NCI-H1092 (cell line): ENCODE measurements at places on chromosomes 5 and 9.

- DNase-seq: no peak
These were observed 57.7 kb downstream of the ENC1 start for GRCh38 chr5:74582853-74583252.

- peak; percentile 81 for DNase-seq
These were observed 4.8 kb upstream of the SARDH start for GRCh38 chr9:133742849-133743444.

DNA sequence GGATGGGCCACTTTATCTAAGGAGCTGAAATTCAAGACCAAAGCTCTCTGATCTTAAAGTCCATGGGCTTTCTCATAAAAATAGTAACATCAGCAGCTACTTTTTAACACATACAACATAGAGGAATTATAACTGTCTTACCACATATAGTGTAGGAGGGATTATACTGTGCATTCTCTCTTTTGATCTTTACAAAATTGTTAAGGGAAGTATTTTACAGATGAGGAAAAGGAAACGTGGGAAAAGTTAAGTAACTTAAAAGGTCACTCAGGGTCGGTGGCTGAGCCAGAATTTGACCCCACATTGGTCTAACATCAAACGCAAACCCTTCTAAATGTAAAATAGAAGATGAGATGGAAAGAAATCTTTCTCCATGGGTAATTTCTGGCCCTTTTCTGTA, 38.4 kb downstream of the ZNF608 start:
- no peak for DNase-seq

DNA sequence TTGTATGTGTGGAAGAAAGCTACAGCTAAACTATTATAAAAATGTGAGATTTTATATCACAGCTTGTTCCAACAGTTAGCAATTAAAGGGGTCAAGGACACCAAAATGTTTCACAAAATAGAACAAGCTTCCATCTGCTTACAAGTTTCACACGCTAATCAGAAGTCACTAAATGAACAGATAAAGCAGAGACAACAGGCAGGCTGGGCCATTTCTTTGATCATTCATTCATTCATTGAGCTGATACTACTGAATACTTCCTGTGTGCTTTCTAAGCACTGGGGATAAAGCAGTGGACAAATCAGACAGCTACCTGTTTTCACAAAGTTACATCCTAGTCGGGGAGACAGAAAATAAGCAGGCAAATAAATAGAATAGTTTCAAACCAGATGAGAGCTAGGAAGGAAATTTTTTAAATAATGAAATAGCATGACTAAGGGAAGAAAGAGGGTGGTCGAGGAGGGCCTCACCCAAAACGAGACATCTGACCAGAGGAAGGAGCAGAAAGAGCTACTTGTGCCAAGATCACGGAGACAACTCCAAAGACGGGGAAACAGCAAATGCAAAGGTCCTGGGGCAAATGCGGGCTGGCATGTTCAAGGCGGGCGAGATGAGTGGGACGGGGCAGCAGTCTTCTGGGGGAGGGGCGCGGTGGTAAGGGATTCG, 1.2 kb downstream of the MAPK9 start:
- DNase-seq: no peak

DNA sequence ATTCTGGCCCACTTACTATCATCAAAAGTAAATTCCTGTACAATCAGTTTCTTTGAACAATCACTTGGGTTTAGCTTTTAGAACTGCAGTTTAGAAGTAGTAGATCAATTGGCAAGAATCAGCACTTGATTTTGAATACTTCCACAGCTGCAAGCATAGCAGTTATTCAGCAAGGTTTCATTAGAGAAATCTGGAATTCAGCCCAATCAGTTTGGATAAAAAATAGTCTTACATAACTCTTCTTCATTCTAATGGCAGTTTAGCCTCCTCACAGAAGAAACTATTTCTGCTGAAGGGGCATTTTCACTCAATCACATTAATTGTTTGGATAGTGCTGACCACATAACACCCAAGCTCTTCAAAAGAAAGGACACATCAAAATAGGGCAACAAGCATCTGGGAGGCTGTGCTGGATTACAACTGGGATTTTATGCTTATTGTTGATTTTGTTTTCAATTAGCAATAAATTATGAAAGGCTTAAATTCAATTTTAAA, 336.2 kb upstream of the PDE4D start:
- DNase-seq: no peak

DNA sequence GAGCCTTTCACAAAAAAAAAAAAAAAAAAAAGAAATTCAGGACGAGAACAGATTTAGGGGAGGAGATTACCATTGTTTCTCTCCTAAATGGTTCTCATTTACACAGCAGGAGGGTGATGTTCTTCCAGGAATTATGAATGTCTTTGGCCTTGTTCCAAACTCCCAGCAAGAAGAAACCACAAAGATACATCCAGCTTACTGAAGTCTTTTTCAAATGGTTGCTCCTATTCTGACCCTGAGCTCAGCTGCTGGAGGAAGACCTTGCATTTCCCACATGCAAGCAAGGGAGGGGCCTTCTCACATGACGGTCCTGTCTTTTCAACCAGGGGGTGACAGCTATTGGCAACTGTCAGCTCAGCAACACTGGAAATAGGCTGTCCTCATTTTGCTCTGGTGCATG, 203.0 kb upstream of the VLDLR start:
- DNase-seq: peak; percentile 15

GRCh38 chr9:90802386-90802985, 867 bp downstream of the SYK start:
- no peak for DNase-seq

GRCh38 chr5:119332208-119332607, 23.6 kb upstream of the TNFAIP8 start:
- DNase-seq: no peak

GRCh38 chr9:91282292-91282691, 79.4 kb downstream of the AUH start:
- DNase-seq: no peak

DNA sequence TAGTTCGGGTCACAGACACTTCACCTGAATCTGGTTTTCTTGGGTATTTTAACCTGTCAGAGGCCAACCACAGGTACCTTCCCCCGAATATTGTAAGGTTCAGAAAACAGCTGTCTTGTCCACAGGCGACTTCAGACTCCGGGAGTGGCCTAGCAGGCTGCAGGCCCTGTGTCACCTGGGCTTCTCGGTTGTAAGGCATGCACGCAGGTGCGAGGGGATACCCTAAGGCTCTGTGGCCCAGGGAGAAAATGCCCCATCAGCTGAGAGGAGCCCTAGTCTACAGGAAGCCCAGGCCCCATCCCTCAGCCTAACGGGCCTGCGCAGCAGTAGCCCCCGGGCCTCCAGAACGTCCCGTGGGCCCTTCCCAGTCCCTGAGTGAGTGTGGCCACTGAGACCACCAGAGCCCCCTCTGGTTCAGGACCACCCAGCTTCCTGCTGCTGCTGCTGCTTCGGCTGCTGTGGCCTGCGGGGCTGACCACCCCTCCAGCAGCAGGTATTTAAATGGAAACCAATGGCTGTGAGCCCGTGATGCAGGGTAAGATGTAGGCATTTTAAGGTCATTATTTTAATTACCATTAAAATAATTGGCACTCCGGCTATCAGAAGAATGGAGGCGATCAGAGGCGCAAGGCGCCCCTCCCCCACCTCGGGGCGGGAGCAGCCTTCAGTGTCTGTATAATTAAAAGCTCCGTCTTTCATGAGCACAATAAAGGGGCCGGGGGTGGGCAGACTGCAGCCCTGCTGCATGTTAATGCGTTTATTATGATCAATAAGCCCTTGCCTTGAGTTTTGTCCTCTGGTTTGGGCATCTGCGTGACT, 65.4 kb downstream of the PSMB7 start:
- no peak for DNase-seq

DNA sequence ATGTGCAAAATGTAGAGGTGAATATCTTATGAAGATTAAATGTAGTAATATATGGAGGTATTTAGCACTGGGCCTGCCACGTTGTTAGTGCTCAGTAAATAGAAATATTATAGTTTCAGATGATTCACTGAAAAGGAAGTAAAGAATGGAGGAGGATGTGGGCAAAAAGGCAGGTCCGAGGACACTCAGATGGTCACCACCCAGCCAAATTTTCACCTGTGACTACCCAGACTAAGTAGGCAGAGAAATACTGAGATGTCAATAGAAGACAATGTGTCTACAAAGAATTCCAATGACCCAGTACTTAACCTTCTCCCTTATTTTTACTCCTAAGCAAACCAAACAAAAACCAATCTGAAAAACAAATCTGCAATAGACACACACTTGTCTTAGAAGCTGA, 70.3 kb upstream of the ATP10B start:
- DNase-seq: no peak

GRCh38 chr5:116442095-116442534, 132.5 kb downstream of the SEMA6A start:
- peak; percentile 39 for DNase-seq

GRCh38 chr5:138275379-138275782, 960 bp upstream of the GFRA3 start:
- peak; percentile 3 for DNase-seq

GRCh38 chr5:520196-520849, 3.9 kb downstream of the SLC9A3 start:
- DNase-seq: no peak

- no peak for DNase-seq
These were observed 12.1 kb downstream of the MAN2A1 start for GRCh38 chr5:109701792-109702191.

DNA sequence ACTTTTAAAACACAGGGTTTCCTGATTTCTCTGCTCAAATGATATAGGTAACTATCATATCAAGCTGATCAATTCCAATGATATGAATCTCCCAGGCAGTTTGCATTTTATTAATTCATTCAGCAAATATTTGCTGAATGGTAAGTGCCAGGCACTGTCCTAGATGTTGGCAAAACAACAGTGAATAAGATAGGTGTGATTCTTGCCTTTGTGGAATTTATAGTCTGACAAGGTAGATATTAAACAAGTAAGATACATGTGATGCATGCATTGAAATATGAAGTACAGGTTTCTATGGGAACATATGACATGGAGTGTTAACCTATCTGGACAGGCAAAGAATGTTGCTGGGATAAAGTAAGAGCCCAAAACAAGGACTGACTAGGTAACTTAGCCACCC, 231.8 kb upstream of the DAB2 start:
- no peak for DNase-seq

- no peak for DNase-seq
These were observed 289.7 kb downstream of the FBXL7 start for GRCh38 chr5:15789642-15790041.

DNA sequence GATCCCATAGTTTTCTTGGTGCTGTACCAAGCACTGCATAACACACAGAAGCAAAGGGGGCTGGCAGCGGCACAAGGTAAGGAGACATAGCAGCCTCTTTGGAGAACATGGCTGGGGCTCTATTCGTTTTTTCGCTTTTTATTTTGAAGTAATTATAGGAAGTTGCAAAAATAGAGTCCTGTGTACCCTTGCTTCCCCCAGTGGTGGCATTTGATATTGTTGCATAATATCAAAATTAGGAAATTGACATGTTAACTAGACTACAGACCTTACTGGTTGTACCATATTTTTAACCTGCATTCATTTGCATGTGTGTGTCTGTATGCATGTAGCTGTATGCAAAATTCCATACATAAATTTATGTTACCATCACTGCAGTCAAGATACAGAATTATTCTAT, 6.6 kb upstream of the UBQLN1 start:
- no peak for DNase-seq

DNA sequence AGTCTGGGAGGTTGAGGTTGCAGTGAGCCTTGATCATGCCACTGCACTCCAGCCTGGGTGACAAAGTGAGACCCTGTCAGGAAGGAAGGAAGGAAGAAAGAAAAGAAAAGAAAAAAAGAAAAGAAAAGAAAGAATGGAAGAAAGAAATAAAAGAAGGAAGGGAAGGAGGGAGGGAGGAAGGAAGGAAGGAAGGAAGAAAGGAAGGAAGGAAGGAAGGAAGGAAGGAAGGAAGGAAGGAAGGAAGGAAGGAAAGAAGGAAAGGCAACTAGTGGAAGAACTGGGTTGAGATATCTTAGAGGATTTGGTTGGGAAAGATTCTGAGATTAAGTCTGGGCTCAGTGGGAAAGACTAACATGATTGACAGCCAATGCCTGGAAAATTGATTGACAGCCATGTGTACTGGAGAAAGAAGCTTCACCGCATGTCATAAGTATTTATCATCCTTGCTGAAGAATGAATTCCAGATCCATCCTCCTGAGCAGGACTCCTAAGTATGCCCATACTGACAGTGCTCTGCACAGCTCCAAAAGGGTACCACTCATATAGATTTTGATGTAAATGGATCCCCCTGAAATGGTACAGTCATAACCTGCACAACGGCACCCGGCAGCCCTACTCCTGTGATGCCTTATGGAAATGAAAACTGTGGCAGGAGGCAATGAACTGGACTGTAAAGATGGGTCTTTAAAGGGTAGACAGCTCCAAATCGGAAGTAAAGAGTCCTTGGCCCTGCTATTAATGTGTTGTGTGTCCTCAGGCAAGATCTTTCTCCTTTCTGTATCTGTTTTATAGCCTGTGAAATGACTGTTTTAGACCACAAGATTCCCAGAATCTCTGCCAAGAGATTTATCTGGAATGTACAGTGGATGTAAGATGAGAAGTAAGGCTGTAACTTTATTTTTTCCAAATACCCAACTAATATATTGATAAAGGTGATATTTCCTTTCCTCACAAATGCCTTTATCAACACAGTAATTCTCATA, 16.9 kb upstream of the ADRA1B start:
- DNase-seq: no peak

- no peak for DNase-seq
These were observed 126.4 kb upstream of the COL5A1 start for GRCh38 chr9:134515026-134515821.

GRCh38 chr5:150254774-150255173, 34.8 kb downstream of the CAMK2A start:
- no peak for DNase-seq
